Subcutaneous adipose tissue (tissue), 4 donors: ENCODE measurements at places on chromosomes 2 and 18. TPM values are rescaled to one million over a fixed set of nuclear protein-coding genes. Genes with fewer than 3 reads are reported as not detected.

The ATP9B gene
- 50.7 TPM for total RNA-seq

The ANKRD29 gene
- 13.7 TPM for total RNA-seq

The WDR7 gene
- total RNA-seq: 28.7 TPM

The SCYGR4 gene
- not detected for total RNA-seq

The G6PC2 gene
- total RNA-seq: not detected

The BUB1 gene
- total RNA-seq: 2.4 TPM

The OXER1 gene
- 0.75 TPM for total RNA-seq

The RTP5 gene
- not detected for total RNA-seq

The CRYGD gene
- total RNA-seq: not detected

The AMMECR1L gene
- total RNA-seq: 21.5 TPM

The ACMSD gene
- total RNA-seq: not detected

The LRRC30 gene
- total RNA-seq: not detected

The ABCB6 gene
- total RNA-seq: 31.6 TPM

The ANKRD36 gene
- total RNA-seq: 40.5 TPM

The KCNF1 gene
- total RNA-seq: not detected

The NOSTRIN gene
- 40.1 TPM for total RNA-seq

The WDR43 gene
- total RNA-seq: 72.9 TPM

The LIMS4 gene
- total RNA-seq: 3.3 TPM

The KRCC1 gene
- 35.7 TPM for total RNA-seq

The CXCR4 gene
- total RNA-seq: 4.1 TPM

The TMEM178A gene
- total RNA-seq: 6.2 TPM
